Occipital lobe (tissue), 3 donors: ENCODE measurements at places on chromosomes 11 and 22. TPM values are rescaled to one million over a fixed set of nuclear protein-coding genes. Genes with fewer than 3 reads are reported as not detected.

Gene CYP2D6
- 1.7 TPM for total RNA-seq

GRCh38 chr22:18024276-18024939 is at the start of gene MICAL3:
MICAL3 (minus strand) TSS chr22:18024561; CDS start chr22:17906812, 117,749 bp downstream.
- peak; percentile 58 for DNase-seq

GRCh38 chr22:35835998-35836691 is 118.5 kb downstream of the APOL5 start:
- no peak for DNase-seq

GRCh38 chr11:76152741-76153570 is 53.3 kb downstream of the WNT11 start:
- no peak for DNase-seq

DNA sequence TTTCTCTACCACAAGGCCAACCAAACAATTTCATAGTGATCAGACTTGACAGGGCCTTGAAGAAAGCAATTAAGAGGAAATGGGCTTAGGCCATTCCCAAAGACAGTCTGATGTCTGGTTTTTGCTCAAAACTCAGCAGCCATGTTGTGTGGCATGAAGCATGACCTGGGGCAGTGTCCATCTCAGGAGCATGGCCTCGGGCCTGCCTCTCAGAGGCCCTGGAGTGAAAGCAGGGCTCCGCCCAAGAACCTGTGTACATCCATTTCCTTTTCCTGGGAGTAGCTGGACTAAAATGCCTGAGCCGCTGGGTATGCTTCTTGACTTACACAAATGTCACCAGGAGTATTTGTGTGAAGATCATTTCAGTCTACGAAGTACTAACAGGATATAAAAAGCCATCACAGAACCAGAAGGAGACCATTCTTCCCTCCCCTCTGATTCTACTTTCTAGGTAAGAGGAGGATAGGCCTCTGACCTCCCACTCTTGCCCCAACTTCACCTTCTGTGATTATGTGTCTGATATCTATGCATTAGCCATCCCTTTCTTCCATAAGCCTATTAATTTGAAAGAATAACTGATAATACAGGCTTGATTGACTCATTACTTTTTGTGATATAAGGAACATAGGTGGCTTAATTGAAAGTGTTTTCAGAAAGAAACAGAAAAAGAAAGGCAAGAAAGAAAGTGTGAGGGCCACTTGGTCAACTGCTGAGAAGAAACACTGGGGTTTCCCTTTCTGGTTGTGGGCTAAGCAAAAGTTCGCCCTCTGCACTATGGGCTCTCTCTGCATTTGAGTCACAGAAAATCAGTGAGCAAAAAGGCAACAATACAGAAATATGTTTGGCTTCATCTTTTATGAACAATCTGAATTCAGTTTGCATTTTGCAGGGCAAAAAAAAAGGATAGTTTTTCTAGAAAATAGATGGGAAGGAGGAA is 188.6 kb upstream of the MTMR2 start:
- DNase-seq: no peak

DNA sequence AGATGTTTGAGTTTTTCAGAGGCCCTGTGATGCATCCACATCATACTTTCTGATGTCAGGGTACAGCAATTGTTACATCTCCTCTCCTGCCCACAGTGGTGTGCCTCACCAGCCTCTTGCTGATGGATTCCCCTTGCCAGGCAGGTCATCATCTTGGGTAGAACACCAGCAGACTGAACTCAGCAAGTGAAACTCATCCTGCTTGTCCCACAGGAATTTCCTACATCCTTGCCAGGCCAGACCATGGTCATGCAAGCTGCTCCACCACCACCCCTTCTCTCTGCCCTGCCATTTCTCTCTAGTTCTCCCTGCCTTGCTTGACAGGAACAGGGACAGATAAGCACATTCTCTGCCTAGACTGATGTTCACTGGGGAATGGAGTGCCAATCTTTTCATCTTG is 85.9 kb downstream of the PAX6 start:
- DNase-seq: no peak

Gene SLC22A12
- total RNA-seq: not detected

DNA sequence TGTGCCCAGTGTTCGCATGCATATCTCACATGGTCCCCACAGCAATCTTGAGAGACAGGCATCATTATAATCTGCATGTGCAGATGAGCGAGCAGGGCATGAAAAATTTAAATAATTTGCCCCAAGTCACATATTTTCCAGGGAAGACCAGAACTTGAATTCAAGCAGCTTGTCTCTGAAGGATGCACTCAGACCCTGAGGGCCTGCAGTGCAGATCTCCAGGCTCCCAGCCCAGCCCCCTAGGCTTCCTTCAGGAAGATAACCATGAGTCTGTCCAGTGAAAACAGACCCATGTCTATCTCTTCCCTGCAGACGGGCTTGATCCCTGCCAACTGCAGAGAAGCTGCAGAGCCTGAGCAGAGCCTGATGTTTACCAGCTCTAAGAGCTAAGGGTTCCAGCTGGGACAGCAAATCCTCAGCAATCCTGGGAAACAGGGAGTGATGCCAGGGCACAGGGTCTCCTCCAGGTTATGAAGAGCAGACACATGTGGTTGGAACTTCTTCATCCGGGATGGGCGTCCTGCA is 55.1 kb downstream of the NAV2 start:
- DNase-seq: no peak
